ENCODE measurements at places on chromosomes 5 and 9.

GRCh38 chr5:154562244-154562880 is 84.3 kb upstream of the HAND1 start:
- no peak for DNase-seq

DNA sequence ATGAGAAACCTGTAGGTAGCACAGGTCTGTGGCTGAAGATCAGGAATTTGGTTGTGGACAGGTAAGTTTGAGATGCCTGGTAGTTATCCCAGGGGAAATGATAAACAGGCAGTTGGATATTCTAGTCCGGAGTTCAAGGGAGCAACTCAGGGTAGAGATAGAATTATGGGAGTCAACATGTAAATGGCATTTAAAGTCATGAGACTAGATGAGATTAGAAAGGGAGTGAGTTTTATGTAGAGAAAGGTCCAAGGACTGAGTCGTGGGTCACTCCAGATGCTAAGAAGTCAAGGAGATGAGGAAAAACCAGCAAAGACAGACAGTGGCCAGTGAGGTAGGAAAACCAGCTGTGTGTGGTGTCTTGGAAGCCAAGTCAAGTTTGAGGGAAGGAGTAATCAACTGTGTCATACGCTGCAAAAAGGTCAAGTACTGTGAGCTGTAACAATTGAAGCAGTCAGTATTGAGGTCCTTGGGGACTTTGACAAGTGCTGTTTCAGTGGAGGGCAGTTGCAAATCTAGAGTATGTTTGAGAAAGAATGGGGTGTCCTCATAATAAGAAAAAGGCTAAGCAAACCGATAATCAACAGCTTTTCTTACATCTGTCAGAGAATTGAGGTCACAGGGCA is 18.2 kb downstream of the GNPDA1 start:
- no peak for DNase-seq

- DNase-seq: peak; percentile 31
Observed at GRCh38 chr5:138466125-138466899, 1.0 kb downstream of the EGR1 start.

DNA sequence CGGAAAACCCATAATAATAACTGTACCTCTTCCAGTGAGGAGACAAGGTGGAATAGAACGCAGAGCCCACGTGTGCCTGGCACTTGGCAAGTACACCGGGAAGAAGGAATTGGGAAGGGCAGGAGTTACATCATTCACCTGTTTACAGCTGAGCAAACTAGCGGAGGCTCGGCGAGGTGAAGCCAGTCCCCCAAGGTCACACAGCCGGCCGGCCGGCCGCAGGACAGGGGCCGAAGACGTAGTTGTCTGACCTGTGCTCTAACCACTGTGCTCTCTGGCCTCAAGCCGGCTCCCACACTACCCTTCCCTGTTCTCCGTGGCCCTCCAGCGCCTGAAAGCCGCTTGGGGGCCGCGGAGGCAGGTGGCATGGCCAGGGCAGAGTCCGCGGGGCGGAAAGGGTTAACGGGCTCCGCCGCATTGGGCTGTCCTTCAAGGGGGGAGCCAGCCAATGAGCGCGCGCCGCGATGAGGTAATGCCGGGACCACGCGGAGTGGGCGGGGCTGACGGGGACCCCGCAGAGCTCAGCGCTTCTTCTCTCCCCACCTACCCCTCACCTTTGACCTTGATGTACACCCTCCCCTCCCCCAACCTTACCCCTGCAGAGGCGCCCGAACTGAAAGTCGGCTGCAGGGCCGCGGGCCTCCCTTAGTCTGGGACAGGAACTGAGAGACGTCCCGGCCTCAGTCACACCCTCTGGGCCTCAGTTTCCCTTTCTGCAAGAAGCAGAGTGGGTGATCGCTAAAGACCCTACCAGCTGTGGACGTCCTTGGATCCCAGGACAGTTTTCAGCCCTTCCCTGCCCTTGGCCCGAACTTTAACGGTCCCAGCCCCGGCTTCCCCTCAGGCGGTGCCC is 125.1 kb downstream of the C9orf50 start:
- DNase-seq: peak; percentile 70

- no peak for DNase-seq
Observed at GRCh38 chr5:72959257-72959656, 3.4 kb downstream of the FCHO2 start.

- DNase-seq: no peak
Observed at GRCh38 chr9:90640361-90640760, 2.3 kb downstream of the DIRAS2 start.

- DNase-seq: no peak
Observed at GRCh38 chr9:72467766-72468738, 53.4 kb upstream of the TMC1 start.

DNA sequence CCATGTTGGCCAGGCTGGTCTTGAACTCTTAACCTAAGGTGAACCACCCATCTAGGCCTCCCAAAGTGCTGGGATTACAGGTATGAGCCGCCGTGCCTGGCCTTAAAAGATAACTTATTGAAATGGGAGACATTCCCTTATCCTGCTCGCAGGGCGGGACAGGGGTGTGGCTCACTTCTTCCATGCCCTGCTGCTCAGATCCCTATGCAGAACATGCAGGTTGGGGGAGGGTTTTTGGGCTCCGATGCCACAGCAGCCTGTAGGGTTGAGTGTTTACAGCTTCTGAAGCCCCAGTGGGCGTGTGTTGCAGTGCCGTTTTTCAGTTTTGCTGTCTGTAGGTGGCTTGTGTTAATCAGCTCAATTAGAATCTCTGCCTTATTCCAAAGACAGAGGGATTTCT is 108.0 kb upstream of the BRINP1 start:
- DNase-seq: no peak

DNA sequence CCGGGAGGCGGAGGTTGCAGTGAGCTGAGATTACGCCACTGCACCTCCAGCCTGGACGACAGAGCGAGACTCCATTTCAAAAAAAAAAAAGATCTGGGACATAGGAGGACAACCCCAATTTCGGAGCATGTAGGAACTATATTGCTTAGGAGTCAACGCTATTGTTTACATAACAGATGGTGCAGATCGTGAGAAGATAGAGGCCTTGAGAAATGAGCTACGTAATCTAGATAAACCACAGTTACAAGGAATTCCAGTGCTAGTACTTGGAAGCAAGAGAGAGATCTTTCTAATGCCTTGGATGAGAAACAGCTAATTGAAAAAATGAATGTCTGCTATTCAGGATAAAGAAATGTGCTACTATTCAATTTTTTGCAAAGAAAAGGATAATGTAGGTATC is 20.3 kb downstream of the TBC1D2 start:
- no peak for DNase-seq

DNA sequence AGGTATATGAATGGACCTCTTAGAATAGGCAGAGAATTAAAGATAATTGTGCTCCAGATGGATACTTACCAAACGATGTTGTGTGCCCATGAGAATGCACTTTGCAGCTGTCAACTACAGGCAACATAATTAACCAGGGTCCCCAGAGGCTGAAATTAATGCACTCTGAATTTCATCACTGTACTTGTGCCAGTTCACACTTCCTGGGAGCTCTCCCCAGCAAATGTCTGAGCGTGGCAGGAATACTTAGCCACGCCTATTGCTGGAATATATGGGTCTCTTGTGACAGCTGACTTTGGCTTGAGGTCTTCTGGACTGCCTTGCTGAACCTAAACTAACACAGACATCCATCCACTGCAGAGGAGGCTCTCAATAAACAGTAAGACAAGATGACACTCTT is 11.9 kb upstream of the C1QTNF2 start:
- DNase-seq: no peak

DNA sequence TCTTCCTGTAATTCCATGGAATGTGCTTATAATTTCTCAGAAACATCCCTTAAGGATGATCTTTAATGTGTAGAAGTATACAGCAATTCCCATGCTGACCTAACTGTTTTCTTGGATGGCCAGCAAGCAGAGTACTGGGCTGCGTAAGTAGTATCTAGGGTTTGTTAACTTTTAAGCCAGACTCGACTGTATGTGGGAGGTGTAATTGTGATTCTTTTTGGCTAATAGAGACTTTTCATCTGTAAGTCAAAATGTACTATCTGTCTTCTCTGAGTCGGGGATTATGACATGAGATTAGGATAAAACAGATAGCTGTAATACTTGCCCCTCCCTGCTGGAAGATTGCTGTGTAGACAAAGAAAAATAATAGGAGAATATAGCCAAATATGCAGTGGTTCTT is 169.3 kb downstream of the SGCD start:
- DNase-seq: no peak

GRCh38 chr5:44385291-44385900 is 3.8 kb downstream of the FGF10 start:
- DNase-seq: no peak

DNA sequence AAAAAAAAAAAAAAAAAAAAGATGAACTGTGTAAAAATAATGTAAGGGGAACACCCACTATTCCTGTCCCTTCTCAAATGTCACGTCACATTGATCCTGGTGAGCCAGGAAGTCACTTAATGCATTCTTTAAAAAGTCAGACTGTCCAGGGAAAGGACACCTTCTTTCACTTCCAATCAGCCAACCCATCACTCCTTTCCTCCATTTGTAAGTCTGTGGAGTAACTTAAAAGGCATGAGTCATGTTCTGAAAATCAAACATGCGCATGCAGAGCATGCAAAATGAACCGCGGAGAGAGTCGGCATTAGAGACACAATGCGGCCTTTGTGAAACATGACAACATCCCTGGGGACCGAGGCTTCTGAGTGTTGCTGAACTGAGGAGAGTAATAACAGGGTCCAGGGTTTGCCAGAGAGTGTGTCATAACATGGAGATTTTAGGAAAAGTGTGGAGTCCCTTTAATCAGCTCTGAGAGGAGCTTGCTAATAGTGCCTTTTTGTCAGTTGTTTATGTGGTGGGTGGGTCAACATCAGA is 77.6 kb upstream of the SEMA6A start:
- DNase-seq: no peak

DNA sequence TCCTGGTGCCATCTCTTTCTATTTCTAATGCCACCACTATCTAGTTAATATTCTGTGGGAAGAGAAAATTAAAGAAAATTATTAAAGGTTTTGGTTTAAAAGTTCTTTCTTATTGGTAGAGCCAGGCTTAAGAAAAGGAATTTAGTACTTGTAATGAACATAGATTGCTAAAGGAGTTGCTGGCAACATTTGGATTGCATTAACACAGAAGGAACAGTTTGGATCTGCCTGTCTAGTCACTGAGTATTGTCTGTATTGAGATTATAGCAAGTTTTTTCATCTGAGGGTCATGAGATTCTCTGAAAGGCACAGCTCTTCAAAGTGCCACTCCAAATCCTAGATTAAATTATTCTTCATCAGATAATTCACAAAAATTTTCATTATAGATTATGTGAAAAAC is 32.0 kb downstream of the FSD1L start:
- DNase-seq: no peak
